ENCODE measurements at places on chromosomes 1 and 21.

- DNase-seq = no peak
Observed at GRCh38 chr1:7561331-7561921, 209.7 kb upstream of the VAMP3 start.

- DNase-seq = no peak
Observed at GRCh38 chr1:26913389-26913753, 404 bp downstream of the NR0B2 start.

GRCh38 chr1:61253912-61254633 lies 171.7 kb downstream of the NFIA start:
- DNase-seq = no peak

GRCh38 chr1:231871471-231871870 lies 244.9 kb downstream of the DISC1 start:
- DNase-seq = no peak

DNA sequence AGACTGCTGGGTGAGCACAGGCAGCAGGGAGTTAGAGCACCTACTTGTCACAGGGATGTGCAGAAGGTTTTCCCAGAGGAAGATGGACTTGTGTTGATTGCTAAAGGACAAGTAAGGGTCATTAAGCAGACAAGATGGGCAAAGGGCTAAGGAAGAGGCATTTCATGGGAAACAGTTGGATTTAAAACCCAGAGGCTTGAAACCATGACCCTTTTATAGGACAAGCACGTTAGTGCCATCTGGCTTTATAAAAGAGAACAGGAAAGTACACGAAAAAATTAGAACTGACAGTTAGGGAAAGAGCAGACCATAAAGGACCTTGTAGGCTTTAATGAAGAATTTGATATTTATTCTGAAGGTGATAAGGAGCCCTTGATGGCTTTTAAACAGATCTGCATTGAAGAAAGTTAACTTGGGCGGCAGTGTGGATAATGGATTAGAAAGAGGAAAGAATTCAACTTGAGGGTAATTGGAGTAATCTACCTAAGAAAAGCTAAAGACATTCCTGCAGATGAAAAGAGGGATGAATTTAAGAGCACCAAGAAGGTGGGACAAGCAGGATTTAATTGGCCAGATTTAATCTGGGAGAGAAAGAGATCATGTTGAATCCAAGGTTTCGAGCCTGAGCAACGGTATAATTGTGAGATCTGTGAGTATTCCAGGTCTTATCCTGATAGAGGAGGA lies 68.6 kb downstream of the ZC3H11B start:
- no peak for DNase-seq

DNA sequence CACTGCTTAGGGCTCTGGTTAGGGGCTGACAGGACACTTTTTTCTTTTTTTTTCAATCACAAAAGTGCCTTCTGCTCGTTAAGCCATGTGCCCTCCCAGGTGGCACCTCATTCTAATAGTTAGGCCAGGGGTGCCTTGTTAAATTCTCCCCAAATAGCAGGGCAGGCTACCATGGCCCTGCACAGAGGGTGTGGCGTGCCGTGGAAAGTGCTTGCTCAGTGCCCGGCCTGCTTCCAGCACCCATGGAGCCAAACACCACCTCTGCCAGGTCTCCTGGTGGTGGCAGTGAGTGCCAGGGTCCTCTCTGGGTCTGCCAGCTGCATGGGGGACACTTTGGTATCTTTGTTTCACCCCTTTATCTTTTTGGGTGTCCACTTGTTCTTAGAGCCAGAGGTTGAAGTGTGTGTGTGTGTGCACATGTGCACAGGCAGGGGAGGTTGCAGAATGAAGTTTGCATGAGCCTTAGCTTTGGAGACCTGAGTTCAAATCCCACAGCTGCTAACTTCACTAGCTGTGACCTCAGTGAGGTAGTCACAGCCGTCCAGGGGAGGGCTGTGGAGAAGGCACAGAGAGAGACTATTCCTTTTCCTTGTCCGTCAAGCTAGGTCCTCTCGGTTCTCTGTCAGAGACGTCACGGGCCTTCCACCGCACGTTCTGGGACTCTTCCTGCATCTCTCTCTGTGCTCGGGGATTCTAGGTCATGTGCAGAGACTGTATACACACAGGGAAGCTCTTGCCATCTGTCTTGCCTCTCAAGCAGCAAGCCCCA lies 39.9 kb upstream of the CSF3R start:
- no peak for DNase-seq

DNA sequence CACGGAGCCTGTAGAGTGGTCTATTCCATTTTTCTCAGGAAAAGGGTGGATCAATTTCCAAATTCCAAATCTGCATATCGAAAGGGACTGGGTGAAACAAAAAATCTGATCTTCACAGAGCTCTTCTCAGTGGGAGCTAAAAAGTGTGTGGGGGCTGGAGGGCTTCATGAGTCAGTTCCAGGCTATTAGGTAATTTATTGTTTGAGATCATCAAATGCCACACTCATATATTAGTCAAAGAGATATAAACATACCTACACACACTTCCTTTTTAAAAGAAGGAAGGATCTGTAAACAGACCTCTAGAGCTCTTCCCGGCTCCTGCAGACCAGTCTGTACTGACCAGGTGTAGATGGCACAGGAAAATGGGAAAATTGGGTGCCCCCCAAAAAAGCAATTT lies 175.4 kb downstream of the ZBTB18 start:
- DNase-seq = no peak

- DNase-seq = no peak
Observed at GRCh38 chr1:68178821-68179490, 53.4 kb downstream of the WLS start.

- DNase-seq = no peak
Observed at GRCh38 chr1:26066857-26067256, 573 bp downstream of the TRIM63 start.

GRCh38 chr1:21325731-21326387 lies 35.6 kb upstream of the ECE1 start:
- no peak for DNase-seq

- no peak for DNase-seq
Observed at GRCh38 chr1:223301371-223301770, 62.6 kb downstream of the SUSD4 start.

DNA sequence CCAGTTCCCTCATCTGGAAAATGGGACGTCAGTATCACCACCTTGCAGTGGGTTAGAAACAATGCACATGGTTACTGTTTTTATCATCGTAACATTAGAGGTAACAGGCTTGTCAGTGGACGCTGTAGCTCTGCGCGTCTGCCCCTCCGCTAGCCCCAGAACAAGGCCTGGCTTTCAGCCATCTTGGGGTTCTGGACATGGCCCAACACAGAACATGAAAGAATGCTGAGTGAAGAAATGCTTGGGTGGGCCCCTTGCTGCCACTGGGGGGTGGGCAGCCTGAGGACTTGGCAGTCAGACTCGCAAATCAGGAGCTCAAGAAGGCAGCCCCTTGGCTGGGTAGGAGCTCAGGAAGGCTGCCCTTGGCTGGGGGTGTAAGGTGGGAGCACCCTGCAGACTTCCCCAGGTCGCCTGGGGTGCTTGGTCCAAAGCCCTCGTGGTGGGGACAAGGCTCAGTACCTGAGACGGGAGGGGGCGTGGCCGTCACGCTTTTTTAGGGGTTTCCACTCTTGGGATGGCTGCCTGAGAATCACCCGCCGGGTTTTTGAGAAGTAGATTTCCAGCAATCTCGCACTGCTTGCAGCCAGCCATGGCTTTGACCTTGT lies 51.7 kb downstream of the SLC37A1 start:
- no peak for DNase-seq

GRCh38 chr1:221774054-221774842 lies 32.4 kb upstream of the DUSP10 start:
- no peak for DNase-seq

DNA sequence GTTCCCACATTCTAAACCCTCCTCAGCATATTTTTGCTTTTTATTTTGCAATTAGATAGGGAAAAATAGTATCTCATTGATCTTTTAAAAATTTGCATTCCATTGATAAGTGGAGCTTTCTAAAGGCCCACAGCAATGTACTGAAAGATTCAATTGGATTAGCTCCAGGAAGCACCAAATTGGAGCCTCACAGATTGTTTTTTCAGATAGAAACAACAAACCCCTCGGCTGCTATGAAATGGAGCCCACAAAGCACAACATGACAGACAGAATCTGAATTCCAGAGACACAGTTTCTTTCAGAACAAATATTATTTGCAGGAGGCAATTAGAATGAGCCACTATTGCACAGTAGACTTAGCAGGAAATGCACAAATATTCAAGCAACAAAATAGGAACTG lies 58.9 kb upstream of the KIF26B start:
- DNase-seq = no peak

GRCh38 chr1:206588492-206588891 lies 23.8 kb downstream of the EIF2D start:
- no peak for DNase-seq

DNA sequence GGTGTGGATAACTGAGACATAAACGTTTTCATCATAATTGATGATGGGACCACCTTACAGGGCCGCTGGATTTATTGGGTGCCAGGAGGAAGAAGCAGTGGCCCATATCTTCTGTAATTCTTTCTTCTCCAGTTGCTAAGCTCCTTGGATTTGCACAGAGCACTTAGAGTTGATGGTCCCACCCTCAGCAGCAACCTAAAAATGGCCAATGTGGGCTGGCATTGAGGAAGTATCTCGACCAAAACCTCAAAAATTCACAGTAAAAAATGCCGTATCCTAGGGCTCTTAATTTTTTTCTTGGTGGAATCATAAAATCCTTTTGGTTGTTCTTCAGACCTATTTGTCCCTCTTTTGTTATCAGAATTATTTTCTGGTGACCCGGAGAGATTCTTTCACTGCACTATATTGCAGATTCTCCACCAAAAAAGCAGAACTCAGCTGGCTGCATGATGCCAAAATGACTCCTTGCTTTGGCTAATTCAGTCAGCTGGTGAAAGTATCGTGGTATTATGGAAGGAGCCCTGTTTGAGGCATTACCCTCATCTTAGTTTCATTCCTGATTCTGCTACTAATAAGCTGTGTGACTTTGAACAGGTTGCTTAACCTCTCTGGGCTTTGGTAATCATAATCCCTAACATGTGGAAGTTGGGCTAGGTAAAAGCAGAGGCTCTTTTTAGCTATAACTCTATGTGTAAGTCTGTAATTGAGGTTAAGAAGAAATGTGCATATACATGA lies 27.6 kb downstream of the KIRREL1 start:
- DNase-seq = no peak

DNA sequence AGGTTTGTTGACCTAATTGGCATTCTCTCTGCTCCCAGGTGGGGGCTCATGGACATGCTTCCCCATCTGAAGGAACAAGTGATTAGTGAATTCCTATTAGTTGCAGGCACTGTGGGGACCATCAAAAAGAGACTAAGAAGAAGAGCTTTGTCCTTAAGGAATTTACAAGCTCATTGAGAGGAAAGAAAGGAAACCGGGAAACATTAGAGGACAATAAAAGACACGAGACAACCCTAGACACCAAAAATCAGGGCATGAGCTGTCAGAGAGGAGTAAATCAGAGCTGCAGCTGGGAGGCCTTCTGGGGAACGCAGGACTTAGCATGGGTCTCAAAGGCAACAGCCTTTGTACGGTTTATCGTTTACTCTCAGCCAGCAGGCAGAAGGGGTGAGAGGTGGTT lies 45.1 kb downstream of the BACE2 start:
- DNase-seq = no peak

- no peak for DNase-seq
Observed at GRCh38 chr1:79657951-79658658, 651.6 kb upstream of the ADGRL4 start.

- DNase-seq = no peak
Observed at GRCh38 chr1:176785791-176786190, 322.8 kb downstream of the PAPPA2 start.

DNA sequence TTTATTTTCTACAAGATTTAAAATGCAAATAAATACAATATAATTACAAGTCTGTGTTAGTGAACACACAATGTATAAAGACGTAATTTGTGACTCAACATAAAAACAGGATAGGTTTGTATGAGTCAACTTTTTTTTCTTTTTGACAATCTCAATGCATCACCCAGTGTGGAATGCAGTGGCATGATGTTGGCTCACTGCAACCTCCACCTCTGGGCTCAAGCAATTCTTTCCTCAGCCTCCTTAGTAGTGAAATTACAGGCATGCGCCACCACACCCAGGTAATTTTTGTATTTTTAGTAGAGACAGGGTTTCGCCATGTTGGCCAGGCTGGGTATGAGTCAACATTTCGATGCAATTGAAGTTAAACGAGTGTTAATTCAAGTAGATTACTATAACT lies 5.9 kb upstream of the SPRR2E start:
- DNase-seq = no peak

DNA sequence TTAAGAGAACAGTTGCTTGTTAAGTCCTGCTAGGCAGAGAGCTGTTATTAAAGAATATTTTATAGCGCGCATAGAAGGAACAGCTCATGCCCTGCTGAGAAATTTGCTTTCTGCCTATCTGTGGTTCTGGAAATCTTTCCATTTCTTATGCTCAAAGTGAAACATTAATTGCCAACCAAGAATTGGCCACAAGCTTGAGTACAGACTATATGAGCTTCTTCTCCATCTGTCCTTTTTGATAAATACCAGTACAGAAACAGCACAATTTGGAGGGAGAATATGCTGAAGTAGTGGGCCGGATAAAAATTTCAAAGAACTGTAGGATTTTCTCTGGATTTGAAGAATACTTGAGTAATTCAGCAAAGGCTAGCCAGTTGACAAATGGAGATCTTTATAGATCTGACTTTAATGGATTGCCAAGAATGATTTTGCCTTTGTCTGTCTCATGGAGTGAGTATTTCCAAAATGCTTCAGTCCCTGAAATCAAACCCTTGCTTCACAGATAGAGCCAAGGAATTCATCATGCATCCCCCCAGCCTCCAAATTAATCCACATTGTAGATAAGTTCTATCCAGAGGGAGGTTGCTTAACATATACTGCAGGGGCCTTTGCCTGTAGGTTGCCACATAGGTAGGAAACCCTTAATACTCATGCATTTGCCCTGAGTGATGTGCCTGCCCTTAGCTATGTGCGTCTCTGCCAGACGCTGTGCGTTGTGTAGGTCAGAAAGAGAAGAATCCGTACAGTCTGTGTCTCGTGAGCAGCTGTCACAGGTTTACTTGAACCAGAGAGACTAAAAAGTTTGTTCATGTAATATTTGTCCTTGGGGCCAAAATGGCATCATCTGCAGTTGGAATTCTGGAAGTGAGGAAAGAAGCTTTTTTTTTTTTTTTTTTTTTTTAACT lies 44.2 kb downstream of the SMYD2 start:
- no peak for DNase-seq
